ENCODE measurements at places on chromosomes 4 and X. TPM values are rescaled to one million over a fixed set of nuclear protein-coding genes. Genes with fewer than 3 reads are reported as not detected.

The FHIP1A gene
- total RNA-seq: 101 TPM

GRCh38 chr4:13950491-13950890 is 323.0 kb upstream of the BOD1L1 start:
- H3K36me3 ChIP-seq: no peaks in the 10 kb centered on the region
- DNase-seq: no peak
- H3K4me3 ChIP-seq: no peak overlapping the region
- no peaks in the 10 kb centered on the region for H3K4me1 ChIP-seq

DNA sequence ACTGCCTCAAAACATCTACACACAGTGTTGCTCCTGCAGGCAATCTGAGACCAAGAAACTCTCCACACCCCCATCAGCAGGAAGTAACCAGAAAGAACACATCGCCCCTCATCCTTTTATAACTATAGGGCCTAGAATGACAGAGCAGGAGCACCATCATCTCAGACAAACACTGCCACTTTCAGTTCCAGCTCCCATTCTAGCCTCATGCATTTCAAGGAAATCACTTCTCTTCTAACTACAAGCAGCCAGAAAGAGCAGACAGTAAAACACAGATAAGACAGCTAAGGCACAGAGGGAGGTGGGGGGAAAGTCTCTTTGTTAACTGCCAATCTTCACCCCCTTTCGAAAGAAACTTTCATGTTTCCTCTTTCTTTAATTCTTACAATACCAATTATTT is 102.6 kb upstream of the TENT5D start:
- H3K4me1 ChIP-seq: no peaks in the 10 kb centered on the region
- no peak overlapping the region for H3K27ac ChIP-seq
- no peak for DNase-seq
- H3K36me3 ChIP-seq: no peaks in the 10 kb centered on the region
- H3K4me3 ChIP-seq: no peak overlapping the region

DNA sequence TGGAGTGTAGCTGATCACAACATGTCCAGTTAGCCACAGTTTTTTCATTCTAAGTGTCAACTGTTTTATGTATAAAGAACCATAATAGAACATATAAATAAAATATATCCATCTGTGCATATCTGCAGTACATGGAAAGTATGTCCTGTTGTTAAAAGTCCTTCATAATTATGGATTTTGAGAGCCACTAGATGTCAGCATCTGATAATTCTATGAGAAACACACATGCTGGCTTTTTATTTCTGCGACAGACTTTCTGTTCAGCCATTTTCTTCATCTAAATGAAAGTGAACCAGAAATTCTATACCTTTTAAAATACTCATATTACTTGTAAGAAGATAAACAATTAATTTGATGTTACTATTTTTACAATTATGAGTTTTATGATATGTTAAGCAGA is 251.5 kb downstream of the GPM6A start:
- no peaks in the 10 kb centered on the region for H3K36me3 ChIP-seq
- no peak for DNase-seq
- H3K27me3 ChIP-seq: no peaks in the 10 kb centered on the region

The PDE5A gene
- total RNA-seq: 11.9 TPM

Data from suprapubic skin (tissue), 4 donors.